ENCODE measurements at places on chromosomes 1 and 21.

DNA sequence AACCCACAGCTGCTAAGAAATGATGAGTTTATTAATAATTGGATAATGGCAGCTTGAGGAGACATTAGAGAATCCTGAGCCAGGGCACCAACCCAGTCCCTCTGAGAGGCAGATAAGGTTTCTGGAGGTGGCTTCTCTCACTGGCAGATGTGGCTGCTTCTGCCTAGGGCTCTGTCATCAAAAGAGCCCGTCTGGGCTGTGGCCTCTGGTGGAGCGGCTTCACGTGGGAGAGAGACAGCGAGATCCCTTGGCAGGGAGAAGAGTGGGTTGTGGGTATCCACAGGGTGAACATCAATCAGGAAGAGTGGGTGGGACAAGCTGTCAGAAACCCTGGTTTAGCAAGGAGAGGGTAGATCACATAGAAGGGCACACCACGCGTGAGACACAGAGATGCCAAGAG is 30.0 kb downstream of the VWA5B1 start:
- no peak for DNase-seq

DNA sequence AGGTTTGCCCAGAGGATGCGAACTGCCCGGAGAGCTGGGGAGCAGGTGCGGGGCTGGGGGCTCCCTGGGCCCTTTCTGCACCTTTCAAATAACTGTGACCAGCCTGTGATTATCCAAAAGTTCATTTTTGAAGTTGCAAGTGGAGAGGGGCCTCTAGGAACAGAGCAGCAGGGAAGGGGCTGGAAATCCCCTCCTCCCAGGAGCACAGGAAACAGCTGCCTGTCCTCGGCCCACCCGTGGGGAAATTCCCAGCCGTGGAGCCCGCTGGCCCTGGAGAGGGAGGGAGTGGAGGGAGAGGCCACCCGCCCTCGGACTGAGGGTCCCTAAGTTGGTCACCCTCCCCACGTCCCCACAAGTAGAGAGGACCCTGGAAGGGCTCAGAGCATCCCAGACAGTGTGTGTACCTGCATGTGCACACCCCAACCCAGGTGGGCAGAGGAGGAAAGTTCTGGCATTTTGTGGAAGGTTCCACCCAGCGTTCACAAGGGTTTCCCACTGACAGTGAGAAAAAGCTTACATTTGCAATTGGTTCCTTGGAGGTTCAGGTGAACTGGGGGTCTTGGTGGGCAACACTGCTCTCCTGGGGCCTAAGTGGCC is 1.2 kb upstream of the TNFRSF4 start:
- no peak for DNase-seq

DNA sequence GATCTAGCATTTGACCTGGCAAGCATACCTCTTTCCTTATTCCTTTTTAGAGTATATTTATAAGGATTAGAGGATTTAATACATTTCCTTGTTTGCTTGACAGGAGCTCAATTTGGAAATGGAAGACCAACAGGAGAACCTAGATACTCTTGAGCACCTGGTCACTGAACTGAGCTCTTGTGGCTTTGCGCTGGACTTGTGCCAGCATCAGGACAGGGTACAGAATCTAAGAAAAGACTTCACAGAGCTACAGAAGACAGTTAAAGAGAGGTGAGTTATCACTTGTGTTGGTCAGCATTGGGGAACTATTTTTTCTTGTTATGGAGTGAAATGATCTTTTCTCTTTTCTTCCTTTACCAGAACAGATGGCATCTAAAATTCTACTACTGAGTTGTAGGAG is 123.4 kb upstream of the BMP8A start:
- no peak for DNase-seq

DNA sequence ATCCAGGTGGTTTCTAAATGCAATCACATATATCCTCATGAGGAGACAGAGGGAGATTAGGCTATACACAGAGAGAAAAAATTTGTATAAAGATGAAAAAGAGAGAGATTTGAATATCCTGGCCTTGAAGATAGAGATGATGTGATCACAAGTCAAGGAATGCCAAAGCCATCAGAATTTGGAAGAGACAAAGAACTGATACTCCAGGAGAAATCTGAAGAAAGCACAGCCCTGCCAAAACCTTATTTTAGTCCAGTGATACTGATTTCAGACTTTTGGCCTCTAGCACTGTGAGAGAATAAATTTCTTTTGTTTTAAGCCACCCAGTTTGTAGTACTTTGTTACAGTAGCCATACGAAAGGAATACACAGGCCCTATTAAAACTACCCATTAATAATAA is 33.4 kb downstream of the DOCK7 start:
- no peak for DNase-seq

- DNase-seq, result peak; percentile 47
Measured at GRCh38 chr1:221724931-221725605, 16.8 kb downstream of the DUSP10 start.

DNA sequence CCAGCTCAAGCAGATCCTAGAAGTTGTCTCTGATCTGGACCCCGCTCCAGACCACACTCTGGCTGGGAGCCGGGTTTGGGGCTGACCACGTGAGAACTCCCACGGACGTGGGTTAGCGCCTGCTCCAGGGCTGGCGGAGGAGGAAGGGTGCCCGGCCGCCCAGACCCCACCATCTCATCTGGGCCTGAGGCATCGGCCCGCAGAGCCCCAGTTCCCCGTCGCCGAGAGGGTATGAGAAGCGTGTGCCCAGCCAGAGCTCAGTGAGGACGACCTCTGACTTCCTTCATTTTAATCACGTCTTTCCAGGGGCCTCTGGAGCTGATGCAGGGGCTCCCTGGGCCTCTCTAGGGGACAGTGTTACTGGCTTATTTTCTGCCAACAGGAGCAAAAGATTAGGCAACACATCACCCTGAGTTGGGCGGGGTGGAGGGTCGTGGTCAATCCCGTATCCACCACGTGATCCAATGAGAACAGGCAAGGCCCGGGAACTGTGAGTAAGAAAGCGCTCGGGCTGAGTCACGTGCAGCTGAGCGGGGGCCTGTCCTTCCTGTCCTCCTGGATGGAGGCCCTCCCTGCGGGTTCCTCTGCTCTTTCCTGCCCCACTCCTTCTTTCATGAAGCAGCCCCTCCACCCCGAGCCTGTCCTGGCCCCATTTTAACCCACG is 81.1 kb downstream of the SIK1 start:
- peak; percentile 69 for DNase-seq

DNA sequence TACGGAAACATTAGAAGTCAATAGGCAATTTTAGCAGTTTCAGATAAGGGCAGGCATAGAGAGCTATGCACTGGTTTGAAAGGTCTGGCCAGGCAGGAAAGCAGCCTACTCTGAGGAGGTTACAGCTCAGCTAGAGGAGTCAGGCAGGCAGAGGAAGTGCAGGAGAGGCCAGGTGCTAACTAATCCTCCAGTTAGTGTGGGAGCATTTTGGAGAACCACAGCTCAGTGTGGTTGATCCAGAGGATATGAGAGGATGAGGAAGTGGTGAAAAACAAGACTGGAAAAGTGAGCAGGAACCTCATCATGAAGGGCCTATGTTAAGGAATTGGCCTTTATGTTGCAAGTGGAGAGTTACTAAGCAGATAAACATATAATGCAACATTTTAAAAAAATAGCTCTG is 282.4 kb upstream of the SGIP1 start:
- no peak for DNase-seq

DNA sequence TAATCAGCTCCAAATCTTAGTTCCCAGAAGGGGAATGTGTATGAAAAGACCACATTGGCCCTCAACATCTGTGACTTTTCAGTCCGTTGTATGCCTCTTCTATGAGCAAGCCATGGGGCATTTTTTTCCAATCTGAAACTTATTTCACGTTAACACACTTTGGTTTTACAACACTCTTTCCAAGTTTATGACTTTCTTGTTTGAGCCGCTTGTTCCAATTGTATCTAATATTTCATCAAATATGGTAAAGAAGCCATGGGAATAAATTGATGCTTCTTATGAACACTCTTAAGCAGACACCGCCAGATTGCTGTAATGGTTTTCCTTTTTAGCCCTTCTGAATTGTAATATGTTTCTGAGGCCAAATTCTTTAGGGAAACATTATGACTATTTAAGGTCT is 359.9 kb downstream of the HLX start:
- DNase-seq, result no peak

GRCh38 chr1:156509424-156510034 is 9.0 kb upstream of the MEF2D start:
- DNase-seq, result no peak
